NCI-H2081 treated with DMSO at 0.1 percent for 48 hours (cell line): ENCODE measurements at places on chromosomes 5 and 9.

GRCh38 chr5:13943676-13944075, 812 bp downstream of the DNAH5 start:
- DNase-seq: no peak

- no peak for DNase-seq
Observed at GRCh38 chr5:14779975-14780374, 91.6 kb downstream of the ANKH start.

- no peak for DNase-seq
Observed at GRCh38 chr5:6704361-6704851, 8.8 kb upstream of the TENT4A start.

DNA sequence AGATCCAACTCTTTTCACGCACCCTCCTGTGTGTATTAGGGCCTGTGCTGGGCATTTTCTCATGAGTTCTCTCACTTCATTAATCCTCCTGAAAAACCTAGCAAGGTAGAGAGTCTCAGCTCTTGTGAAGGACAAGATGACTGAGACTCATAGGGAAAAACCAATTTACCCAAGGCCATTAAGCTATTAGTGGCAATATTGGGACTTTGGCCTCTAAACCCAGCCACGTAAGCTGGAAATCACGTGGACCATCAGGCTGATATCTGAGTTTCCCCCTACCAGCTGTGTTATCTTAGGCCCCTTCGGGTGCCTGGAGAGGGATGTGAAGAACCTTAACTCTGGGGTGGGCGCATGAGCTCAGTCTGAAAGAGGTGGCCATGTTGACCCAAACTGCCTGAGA, 80.7 kb downstream of the ANKH start:
- DNase-seq: no peak

GRCh38 chr5:17206021-17206420, 11.4 kb upstream of the BASP1 start:
- DNase-seq: no peak

DNA sequence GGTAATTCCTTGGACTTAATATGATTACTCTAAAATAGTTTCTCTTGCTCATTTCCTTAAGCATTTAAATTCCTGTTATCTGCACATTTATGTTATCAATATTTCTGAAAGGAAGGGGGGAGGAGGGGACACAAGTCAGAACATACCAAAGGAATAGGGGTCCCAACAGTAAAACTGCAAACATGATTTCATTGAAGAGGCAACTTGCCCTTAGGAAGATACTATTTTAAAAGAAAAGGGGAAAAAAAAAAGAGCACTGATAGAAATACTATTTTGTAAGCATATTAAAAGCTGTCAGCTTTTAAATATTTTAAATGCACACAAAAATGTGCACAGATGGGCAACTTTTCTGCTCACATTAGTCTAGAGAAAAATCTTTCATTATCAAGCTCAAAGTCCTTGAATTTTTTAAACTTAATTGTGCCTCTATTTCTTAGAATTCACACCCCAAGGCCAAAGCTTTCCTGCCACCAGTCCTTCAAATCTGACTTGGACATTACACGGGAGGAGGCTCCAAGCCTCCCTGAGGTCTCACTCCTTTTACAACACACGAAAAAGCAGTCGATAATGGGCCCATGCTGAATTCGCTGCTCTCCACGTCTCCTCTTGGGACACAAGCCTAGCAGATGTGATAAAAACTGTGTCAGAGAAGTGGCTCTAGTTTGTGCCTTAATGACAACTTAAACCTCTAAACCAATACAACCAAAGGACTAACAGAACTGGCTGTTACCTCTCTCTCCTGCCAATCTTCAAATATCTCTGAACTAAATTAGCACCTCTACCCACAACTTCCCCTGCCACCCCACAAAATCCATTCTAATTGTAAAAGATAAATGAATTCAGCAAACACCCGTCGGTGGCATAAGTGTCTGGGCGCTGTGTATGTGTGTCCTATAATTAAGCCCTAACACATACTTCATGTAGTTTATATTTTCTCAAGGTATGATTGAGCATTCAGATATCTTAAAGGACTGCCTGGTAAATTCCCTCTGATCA, 154.3 kb downstream of the DENND1A start:
- DNase-seq: no peak

DNA sequence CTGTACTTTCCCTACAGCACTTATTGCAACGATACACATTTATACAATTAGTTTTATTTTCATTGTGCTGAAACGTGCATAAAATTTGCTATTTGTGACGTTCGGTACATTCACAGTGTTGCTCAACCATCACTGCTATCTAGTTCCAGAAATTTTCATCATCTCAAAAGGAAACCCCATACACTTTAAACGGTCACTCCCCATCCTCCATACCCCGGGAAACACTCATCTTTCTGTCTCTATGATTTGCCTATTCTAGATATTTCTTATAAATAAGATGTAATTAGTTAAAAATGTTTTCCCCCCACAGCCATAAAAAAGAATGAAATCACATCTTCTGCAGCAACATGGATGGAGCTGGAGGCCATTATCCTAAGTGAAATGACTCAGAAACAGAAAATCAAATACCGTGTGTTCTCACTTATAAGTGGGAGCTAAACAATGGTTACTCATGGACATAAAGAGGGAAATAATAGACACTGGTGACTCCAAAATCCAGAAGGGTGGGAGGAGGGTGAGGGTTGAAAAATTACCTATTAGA, 40.2 kb upstream of the TEX48 start:
- DNase-seq: no peak

GRCh38 chr5:80941496-80941895, 18.7 kb upstream of the RASGRF2 start:
- DNase-seq: no peak

DNA sequence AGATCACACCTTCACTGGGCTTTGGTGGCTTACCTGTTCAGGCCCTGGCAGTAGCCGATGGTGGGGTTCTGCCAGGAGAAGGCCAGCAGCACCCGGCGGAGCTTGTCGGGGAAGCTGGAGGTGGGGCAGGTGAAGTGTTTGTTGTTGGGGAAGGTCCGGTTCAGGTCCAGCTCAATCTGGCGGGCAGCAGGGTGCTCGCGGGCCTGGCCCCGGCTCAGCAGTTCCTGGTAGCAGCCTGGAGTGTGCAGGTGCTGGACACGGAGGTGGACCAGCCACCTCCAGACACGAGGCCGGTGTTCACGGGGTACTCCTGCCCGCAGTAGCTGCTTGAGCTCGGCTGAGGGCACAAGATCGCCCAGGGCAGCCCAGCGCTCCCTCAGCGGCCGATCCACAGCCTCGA, 16.2 kb upstream of the CORO2A start:
- no peak for DNase-seq

DNA sequence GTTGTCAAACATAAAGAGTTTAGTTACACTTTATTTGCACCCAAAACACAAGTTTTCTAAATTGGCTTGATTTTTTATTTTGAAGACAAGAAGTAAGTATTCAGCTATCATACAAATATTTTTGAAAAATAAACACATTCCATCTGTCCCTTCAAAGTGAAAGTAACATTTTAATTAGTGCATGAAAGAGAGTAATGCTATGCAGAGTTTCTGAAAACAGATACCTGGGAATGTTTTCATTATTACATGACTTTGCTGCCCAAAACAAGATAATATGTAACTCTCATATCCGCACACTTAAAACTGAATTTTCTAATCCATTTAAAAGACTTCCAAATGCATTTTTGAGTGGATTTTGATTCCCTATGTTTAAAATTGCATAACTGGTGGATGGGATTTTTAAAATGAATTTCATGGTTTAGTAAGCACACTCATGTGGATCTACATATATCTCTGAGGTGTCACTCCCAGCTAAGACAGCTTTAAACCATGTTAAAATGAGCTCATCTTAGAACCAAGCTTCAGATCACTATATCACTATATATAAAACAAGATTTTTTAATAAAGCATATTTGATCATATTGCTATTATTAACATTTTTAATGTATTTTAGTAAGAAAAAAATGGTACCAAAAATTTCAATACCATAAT, 127.5 kb downstream of the ATPSCKMT start:
- no peak for DNase-seq

- no peak for DNase-seq
Observed at GRCh38 chr5:55959208-55959607, 35.6 kb downstream of the IL6ST start.

DNA sequence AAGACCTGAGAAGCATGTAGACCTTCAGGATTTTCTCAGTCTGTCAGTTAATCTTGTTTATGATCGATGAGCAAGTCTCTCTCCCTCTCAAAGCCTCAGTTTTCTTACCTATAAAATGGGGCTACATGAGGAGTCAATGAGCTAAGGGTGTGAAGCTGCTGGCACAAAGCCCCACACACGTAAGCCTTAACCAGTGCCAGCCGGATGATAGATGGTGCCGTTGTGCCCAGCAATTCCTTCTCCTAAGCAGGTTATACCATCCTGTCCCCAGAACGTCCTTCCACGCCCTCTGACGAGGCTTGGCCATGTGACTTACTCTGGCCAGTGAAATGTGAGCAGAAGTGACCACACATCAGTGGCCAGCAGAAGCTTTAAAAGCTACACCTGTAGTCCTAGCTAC, 179.0 kb downstream of the C9orf50 start:
- no peak for DNase-seq

DNA sequence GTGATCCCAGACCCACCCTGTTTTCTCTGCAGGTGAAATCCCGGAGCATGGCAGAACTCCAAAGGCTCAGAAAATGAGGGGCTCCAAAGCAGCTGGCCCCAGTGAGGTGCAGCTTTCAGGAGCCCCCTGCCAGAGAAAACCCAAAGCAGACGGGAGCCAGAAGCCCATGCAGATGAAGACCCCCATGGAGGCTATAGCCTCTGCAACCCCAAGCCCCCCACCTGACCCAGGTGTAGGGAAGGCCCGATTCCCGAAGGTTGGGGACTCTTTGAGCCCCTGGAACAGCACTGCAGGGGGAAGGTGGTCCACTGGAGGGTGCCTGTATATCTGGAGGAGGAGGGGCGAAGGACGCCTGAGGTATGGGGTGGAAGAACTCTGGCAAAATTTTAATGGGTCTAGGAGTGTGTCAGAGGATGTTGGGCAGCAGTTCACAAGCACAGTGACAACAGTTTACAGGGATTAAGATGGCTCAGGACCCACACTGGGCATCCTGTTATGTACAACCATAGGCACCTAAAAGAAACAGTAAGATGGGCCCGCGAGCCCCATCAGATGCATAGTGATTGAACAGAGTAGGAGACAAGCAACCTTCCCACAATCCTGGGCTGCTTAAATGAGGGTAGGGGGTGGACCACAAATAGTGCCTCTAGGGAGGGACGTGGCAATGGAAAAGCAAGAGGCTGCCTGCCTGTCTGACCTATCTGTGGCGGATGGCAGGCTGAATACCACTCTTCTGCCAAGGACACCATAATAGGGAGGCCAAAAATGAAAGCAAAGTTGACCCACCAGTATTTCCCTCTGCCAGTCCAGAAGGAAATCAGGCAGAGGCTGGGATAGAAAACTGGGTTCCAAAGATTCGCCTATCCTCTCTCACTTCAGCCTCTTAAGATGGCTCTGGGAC, 16.4 kb upstream of the ANXA6 start:
- no peak for DNase-seq

- DNase-seq: no peak
Observed at GRCh38 chr9:96419691-96419969, 1.5 kb upstream of the ZNF367 start.

GRCh38 chr5:122093415-122094180, 15.5 kb upstream of the LOX start:
- no peak for DNase-seq

DNA sequence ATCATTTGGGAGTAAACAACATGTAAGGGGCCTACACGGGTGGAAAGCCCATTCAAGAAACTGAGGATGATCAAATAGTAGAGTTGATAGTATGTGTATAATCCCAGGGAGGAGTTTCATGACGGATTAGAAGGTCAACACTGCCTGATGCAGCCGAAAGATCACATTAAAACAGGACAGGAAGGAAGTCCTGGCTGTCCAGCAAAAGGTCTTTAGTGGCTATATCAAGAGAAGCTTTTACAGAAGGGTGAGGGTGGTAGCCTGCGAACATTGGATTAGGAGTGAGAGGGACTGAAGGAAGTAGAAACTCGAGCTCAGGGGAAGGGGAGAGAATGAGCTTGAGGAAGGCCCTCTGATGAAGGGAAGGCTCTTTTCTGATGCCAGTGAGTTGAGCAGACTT, 36.0 kb downstream of the DOCK8 start:
- no peak for DNase-seq
